ENCODE measurements at places on chromosomes 3 and 15. TPM values are rescaled to one million over a fixed set of nuclear protein-coding genes. Genes with fewer than 3 reads are reported as not detected.

GRCh38 chr3:105214590-105214989 is 152.1 kb upstream of the ALCAM start:
- H3K4me1 ChIP-seq: no peaks in the 10 kb centered on the region
- H3K4me3 ChIP-seq: no peak overlapping the region
- no peak overlapping the region for H3K27ac ChIP-seq
- no peaks in the 10 kb centered on the region for H3K36me3 ChIP-seq
- DNase-seq: no peak

- H3K27me3 ChIP-seq: no peaks in the 10 kb centered on the region
- H3K4me1 ChIP-seq: peaks cover 46% of the 10 kb centered on the region
- peak overlapping the region; percentile 30 for H3K27ac ChIP-seq
- no peak for DNase-seq
- peak overlapping the region; percentile 91 for H3K4me3 ChIP-seq
Measured at GRCh38 chr3:57164217-57164656, 916 bp downstream of the IL17RD start.

DNA sequence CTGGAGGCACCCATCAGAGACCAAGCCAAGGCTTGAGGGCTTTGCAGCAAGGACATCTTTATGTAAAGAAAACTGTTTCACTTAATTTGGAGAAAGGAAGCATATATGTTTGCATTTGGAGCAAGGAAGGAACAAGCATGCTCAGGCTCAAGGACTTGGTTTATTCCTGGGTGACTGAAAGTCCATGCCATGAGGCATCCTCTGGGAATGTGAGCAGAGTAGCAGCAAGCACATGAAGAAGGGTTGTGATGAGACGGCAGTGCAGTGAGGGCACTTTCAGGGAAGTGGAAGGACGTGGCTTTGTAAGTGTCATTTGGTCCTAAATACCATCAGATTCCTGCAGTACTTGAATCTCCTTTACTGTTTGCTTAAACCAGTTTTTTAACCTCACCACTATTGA is 26.8 kb downstream of the POLG start:
- no peaks in the 10 kb centered on the region for H3K27me3 ChIP-seq
- H3K4me3 ChIP-seq: no peak overlapping the region
- peaks cover 21% of the 10 kb centered on the region for H3K36me3 ChIP-seq
- no peaks in the 10 kb centered on the region for H3K4me1 ChIP-seq

Gene IL17RE
- 116 TPM for total RNA-seq

Gene SUCNR1
- total RNA-seq: 1.5 TPM

Data from suprapubic skin (tissue), 4 donors.